ENCODE measurements at places on chromosomes 13 and 19. TPM values are rescaled to one million over a fixed set of nuclear protein-coding genes. Genes with fewer than 3 reads are reported as not detected.
A peak's percentile ranks its signal among the peaks of the same experiment; 100 is the strongest.

Gene PLPPR2
- total RNA-seq: 1.5 TPM

Gene PRR19
- total RNA-seq: 0.20 TPM

Gene TSHZ3
- 0.05 TPM for total RNA-seq

Gene FUT1
- total RNA-seq: not detected

Gene GGN
- total RNA-seq: 0.22 TPM

Gene EFNA2
- total RNA-seq: not detected

- no peak overlapping the region for H3K27ac ChIP-seq
- no peak for DNase-seq
- H3K27me3 ChIP-seq: peaks cover 11% of the 10 kb centered on the region
- H3K36me3 ChIP-seq: no peaks in the 10 kb centered on the region
- no peak overlapping the region for H3K4me3 ChIP-seq
Measured at GRCh38 chr19:33878910-33879810, 82.5 kb downstream of the KCTD15 start.

DNA sequence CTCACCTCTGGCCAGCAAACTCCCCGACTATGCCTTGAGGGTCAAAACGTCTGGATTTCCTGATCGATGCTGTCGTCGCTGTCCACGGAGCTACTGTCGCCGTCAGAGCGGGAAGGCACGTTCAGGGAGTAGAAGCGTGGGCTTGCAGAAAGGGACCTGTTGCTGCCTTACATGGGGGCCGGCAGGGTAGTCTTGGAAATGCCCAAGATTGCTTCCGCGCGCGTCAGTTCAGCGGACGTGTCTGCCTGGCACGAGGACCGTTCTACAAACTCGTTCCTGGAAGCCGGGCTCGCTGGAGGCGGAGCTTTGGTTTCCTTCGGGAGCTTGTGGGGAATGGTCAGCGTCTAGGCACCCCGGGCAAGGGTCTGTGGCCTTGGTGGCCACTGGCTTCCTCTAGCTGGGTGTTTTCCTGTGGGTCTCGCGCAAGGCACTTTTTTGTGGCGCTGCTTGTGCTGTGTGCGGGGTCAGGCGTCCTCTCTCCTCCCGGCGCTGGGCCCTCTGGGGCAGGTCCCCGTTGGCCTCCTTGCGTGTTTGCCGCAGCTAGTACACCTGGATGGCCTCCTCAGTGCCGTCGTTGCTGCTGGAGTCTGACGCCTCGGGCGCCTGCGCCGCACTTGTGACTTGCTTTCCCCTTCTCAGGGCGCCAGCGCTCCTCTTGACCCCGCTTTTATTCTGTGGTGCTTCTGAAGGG, 15.4 kb downstream of the RB1 start:
- no peaks in the 10 kb centered on the region for H3K27me3 ChIP-seq
- H3K4me3 ChIP-seq: peak overlapping the region; percentile 81
- no peak for DNase-seq
- peaks cover 72% of the 10 kb centered on the region for H3K36me3 ChIP-seq

GRCh38 chr19:35077411-35078223, 36.1 kb downstream of the HPN start:
- no peak overlapping the region for H3K4me3 ChIP-seq
- H3K36me3 ChIP-seq: no peaks in the 10 kb centered on the region
- no peaks in the 10 kb centered on the region for H3K27me3 ChIP-seq
- peaks cover 57% of the 10 kb centered on the region for H3K4me1 ChIP-seq
- no peak overlapping the region for H3K27ac ChIP-seq

DNA sequence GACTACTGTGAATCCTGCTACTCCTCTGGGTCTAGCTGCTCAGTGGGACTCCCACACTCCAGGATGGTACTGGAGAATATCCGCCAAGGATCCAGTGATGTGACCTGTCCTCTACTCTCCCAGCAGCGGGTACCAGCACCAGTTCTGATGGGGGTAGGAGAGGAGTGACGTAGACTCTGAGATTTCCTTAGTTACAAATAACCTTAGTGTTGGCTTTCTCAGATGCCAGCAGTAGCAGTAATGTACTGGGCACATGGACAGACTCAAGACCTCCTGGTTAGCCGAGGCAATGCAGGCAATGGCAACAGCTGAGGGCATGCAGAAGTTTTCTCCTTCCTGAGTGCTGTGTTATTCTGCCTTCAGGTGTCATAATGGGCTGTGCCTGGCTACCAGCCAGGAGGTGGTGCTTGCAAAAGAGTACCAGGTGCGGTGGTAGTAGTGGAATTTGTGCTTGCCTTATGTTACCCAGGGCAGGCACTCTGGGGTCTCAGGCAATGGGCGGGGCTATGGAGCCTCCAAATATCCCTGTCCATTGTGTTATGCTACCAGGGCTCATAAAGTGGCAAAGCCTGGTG, 105.3 kb upstream of the KLF5 start:
- H3K27ac ChIP-seq: no peak overlapping the region
- no peaks in the 10 kb centered on the region for H3K27me3 ChIP-seq
- no peak for DNase-seq
- no peaks in the 10 kb centered on the region for H3K4me1 ChIP-seq
- peaks cover 49% of the 10 kb centered on the region for H3K36me3 ChIP-seq

DNA sequence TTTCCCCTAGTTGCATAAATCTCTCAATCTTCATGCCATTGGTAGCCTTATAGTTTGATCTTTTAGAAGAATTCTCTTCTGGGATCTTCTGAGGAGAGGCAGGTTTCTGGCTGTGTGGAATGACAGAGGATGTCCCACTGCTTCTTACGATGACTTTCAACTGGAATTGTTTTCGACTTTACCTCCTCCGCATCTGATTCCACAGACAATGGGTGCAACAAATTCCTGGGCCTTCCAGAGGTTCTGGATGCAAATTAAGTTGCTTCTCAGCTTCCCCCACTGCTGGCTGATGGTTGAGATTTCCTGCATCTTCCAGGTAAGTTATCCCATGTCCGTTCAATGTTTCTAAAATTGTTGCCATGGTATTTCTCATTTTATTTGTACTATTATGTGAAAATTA, 142.3 kb upstream of the TSC22D1 start:
- H3K27ac ChIP-seq: no peak overlapping the region
- peaks cover 8% of the 10 kb centered on the region for H3K27me3 ChIP-seq

GRCh38 chr19:35757231-35757748, 461 bp upstream of the HSPB6 start:
- peaks cover 36% of the 10 kb centered on the region for H3K36me3 ChIP-seq
- peak overlapping the region; percentile 97 for H3K4me3 ChIP-seq
- peaks cover 15% of the 10 kb centered on the region for H3K27me3 ChIP-seq
- H3K27ac ChIP-seq: peak overlapping the region; percentile 96

DNA sequence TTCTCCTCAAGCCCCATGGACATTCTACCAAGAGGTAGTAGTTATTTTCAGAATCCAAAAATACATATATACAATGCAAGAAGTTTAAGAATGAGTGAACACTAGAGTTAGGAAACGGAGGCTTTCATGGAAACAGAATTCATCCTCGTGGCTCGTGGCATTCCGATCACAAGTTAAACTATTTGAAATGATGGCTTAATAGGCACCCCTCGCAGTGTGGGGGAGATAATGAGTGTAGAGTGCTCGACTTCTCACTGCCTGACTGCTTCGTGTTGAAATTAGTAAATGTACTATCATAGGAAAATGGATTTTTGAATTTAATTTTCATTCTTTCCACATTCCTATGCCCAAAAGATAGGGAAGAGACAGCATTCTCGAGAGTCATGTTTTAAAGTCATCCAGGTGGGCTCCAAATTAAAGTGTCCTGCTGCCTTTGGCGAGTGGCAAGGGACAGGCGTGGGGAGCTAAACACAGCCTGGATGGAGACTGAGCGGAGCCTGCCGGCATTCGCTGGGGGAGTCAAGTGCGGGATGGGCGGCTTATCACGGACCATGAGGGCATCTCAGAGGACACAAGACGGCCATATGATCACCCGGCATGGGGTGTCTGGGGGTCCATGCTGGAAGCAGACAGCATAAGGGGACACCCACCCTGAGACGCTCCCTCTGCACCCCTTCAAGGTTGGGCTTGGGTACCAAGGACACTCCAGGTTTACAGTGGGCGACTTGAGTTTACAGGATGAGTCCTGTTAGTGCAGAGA, 165.2 kb downstream of the TEX29 start:
- DNase-seq: no peak
- no peaks in the 10 kb centered on the region for H3K27me3 ChIP-seq
- H3K27ac ChIP-seq: no peak overlapping the region
- H3K36me3 ChIP-seq: no peaks in the 10 kb centered on the region
- H3K4me3 ChIP-seq: no peak overlapping the region

DNA sequence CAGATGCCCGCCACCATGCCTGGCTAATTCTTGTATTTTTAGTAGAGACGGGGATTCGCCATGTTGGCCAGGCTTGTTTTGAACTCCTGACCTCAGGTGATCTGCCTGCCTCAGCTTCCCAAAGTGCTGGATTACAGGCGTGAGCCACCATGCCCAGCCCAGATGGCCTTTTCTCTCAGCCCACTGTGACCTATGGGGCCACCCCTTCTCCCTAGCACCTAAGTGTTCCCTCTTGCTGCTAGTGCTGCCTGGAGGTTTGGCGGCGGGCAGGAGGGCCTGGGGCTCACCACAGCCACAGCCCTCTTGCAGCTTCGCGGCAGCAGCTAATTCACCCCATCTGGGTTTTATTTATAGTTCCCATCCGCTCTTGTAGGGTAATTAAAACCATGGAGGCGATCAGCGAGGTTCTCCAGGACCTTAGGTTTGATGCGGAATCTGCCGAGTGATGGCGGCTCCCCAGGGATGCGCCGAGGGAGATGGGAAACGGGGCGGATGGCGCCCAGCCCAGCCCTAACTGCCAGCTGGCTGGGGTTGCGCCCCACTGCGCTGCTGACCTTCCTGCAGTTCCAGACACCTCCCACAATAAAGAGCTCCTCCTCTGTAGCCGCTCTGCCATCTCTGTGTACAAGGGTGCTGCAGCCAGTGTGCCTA, 3.3 kb downstream of the REX1BD start:
- no peak overlapping the region for H3K27ac ChIP-seq
- no peak overlapping the region for H3K4me3 ChIP-seq
- H3K27me3 ChIP-seq: no peaks in the 10 kb centered on the region

- H3K27me3 ChIP-seq: no peaks in the 10 kb centered on the region
- DNase-seq: no peak
- H3K4me1 ChIP-seq: peaks cover 31% of the 10 kb centered on the region
- H3K36me3 ChIP-seq: no peaks in the 10 kb centered on the region
- no peak overlapping the region for H3K27ac ChIP-seq
- no peak overlapping the region for H3K4me3 ChIP-seq
Measured at GRCh38 chr19:23800271-23800670, 41.6 kb upstream of the ZNF681 start.

GRCh38 chr13:36814465-36814864, 4.6 kb upstream of the RFXAP start:
- peaks cover 7% of the 10 kb centered on the region for H3K4me1 ChIP-seq
- H3K27me3 ChIP-seq: peaks cover 33% of the 10 kb centered on the region
- H3K27ac ChIP-seq: no peak overlapping the region
- DNase-seq: no peak
- H3K4me3 ChIP-seq: no peak overlapping the region

DNA sequence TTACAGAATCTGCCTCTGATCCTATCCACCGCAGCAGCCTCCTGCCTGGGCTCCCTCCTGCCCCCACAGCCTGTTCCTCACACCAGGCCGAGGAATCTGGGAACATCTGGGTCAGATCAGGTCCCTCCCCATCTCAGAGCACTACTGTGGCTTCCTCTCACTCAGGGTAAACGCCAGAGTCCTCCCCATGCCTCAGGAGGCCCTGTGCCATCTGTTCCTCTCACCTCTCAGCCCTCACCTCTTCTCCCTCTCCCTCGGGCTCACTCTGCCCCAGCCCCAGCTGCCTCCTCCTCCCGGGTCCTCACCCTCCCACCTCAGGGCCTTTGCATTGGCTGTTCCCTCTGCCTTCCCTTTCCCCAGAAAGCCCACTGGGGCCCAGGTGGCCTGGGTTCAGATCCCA, 18.2 kb downstream of the FCGBP start:
- no peak for DNase-seq
- peaks cover 9% of the 10 kb centered on the region for H3K4me1 ChIP-seq
- peaks cover 5% of the 10 kb centered on the region for H3K27me3 ChIP-seq
- no peak overlapping the region for H3K27ac ChIP-seq

DNA sequence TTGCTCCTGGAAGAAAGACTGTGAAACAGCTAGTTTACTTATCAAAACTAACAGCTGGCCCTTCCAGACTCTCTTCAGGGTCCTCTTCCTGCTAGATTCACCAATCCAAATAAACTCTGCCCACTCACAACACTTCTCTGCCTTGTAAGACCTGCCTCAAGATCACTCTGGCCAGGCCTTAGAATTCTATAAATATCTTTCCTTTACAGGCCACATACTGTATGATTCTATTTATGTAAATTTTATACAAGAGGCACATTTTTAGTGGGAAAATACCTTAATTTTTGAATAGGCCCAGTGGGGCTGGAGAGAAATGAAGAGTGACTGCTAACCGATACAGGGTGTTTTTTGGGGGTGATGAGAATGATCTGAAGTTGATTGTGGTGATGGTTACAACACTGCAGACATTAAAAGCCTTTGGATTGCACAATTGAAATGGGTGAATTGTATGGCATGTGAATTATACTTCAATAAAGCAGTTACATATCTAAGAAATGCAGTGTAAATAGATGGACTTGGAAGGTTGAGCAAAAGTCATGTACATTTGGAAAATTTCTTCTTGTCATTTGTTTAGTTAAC, 141.8 kb downstream of the GPC5 start:
- H3K27ac ChIP-seq: no peak overlapping the region
- no peak for DNase-seq
- no peaks in the 10 kb centered on the region for H3K36me3 ChIP-seq
- H3K4me1 ChIP-seq: no peaks in the 10 kb centered on the region
- no peaks in the 10 kb centered on the region for H3K27me3 ChIP-seq
- no peak overlapping the region for H3K4me3 ChIP-seq

DNA sequence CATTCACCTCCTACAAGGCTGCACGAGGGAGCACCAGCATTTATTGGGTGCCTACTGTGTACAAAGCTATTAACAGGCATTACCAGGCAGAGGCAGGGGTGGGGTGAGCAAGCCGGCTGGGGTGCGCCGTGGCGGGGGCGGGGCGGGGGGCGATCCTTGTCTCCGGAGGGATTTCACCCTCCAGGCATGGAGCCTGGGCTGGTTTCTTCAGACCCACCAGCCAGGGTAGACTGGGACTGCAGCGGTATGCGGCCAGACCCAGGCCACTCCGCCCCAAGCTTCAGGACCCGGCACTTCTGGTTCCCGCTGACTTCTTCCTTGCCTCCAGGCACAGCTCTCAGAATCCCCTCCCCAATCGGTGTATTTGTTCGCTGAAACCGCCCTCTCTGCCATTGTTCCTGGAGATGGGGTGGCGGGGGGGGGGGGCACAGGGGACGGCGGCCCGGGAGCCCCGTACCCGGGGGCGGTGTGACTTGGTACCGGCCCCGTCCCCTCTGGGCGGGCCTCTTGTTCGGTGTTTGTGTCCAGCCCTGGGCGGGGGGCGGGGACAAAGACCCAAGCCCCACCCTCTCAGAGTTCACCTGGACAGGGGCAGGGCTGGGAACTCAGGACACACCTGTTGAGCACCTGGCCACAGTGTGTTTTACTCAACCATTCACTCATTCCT, 14.4 kb downstream of the TJP3 start:
- H3K27ac ChIP-seq: no peak overlapping the region
- H3K4me1 ChIP-seq: peaks cover 12% of the 10 kb centered on the region
- no peaks in the 10 kb centered on the region for H3K36me3 ChIP-seq
- no peak for DNase-seq

DNA sequence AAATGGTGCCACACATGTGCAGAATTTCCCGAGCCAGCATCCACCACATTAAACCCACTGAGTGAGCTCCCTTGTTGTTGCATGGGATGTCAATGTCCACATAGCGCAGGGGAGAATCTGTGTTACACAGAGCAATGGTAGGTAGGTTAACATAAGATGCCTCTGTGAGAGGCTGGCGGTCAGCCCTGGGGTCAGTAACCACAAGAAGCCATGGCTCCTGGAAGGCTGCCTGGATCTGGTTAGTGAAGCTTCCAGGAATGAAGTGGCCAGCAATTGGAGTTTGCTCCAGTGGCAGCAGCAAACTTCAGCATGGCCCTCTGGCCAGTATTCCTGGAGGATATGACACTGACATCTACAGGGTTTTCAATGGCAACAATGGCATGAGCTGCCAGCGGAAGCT, 37.0 kb upstream of the PCDH9 start:
- no peaks in the 10 kb centered on the region for H3K4me1 ChIP-seq
- no peak overlapping the region for H3K4me3 ChIP-seq
- H3K27ac ChIP-seq: no peak overlapping the region
- no peaks in the 10 kb centered on the region for H3K27me3 ChIP-seq

Data from activated B cell treated with CpG ODN at 0.5 μM for 24 hours (primary cell).